ENCODE measurements at places on chromosomes 12 and 14. TPM values are rescaled to one million over a fixed set of nuclear protein-coding genes. Genes with fewer than 3 reads are reported as not detected.

The CLEC9A gene
- polyA plus RNA-seq, result 0.80 TPM

The LMBR1L gene
- polyA plus RNA-seq, result 13.9 TPM

The KRT6C gene
- polyA plus RNA-seq, result not detected

The ARHGEF40 gene
- polyA plus RNA-seq, result 21.3 TPM

The NABP2 gene
- polyA plus RNA-seq, result 85.2 TPM

The APOF gene
- not detected for polyA plus RNA-seq

The OR6C3 gene
- polyA plus RNA-seq, result not detected

The SLC11A2 gene
- 18.2 TPM for polyA plus RNA-seq

The KRT2 gene
- polyA plus RNA-seq, result not detected

The MYO1A gene
- polyA plus RNA-seq, result not detected

The KITLG gene
- 21.0 TPM for polyA plus RNA-seq

The ANG gene
- 1.7 TPM for polyA plus RNA-seq

The LTBR gene
- 18.7 TPM for polyA plus RNA-seq

The OAS1 gene
- 7.9 TPM for polyA plus RNA-seq

The LRRK2 gene
- polyA plus RNA-seq, result 0.76 TPM

The KRT71 gene
- polyA plus RNA-seq, result not detected

The COL2A1 gene
- polyA plus RNA-seq, result 1.7 TPM

The SLC16A7 gene
- polyA plus RNA-seq, result 0.56 TPM

The SLC17A8 gene
- polyA plus RNA-seq, result 2.3 TPM

The C12orf42 gene
- 0.80 TPM for polyA plus RNA-seq

The GPHN gene
- polyA plus RNA-seq, result 14.5 TPM

The PRH1 gene
- 1.2 TPM for polyA plus RNA-seq

The RNASE4 gene
- 1.2 TPM for polyA plus RNA-seq

The SOX5 gene
- polyA plus RNA-seq, result 2.7 TPM

The APAF1 gene
- polyA plus RNA-seq, result 9.2 TPM

The SERPINA10 gene
- not detected for polyA plus RNA-seq

The MMP14 gene
- polyA plus RNA-seq, result 59.7 TPM

The FGD4 gene
- polyA plus RNA-seq, result 1.6 TPM
